Aorta (tissue), 5 donors: ENCODE measurements at places on chromosomes 6 and 20. TPM values are rescaled to one million over a fixed set of nuclear protein-coding genes. Genes with fewer than 3 reads are reported as not detected.

DNA sequence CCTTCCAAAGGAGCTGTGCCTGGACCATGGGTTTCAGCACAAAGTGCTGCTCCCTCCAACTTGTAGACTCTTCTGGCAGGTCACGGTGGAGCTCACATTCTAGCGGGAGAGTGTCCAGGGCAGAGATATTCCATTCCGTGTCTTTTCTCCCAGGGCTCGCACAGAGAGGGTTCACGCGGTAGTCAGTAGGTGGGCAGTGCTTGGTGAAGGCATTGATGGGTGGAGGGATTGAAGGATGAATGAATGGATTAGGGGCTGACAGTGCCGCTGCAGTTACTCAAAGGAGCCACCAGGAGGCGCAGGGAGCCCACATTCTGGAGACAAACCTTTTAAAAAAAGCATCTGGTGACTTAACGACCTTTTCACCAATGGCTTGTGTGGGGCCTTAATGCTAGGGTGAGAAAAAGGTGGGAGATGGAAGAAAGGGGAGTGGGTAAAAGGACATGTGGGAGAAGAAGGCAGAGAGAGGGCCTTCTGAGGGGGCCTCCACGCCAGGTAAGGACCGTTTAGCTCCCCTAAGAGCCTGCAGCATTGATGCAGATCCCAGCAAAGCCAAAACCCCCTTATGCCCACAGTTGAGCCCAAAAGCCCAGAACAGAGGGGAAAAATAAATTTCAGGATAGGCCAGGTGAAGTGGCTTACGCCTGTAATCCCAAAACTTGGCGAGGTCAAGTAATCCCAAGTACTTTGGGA is 17.5 kb upstream of the FAM110A start:
- DNase-seq = peak; percentile 60

GRCh38 chr6:32047084-32047478 is 8.9 kb downstream of the CYP21A2 start:
- DNase-seq = peak; percentile 87

- DNase-seq = no peak
Measured at GRCh38 chr6:148990403-148990802, 243.6 kb downstream of the UST start.

- DNase-seq = no peak
Measured at GRCh38 chr6:127200114-127200513, 66.5 kb upstream of the RNF146 start.

DNA sequence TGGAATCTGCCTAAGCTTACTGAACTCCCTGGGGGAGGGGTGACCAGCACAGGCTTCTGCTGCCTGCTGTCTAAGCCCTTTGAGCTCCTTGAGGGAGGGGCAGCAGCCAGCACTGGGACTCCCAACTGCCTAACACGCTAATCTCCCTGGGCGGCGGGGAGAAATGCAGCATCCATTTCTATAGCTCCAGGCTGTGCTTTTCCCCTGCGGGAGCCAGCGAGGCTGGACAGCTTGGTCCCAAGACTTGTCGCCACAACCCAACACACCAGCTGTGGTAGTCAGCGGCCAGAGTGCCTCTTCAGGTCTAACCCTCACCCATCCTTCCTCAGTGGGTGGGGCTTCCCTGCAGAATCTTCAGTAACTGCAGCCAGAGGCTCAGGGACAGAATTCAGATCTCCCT is 64.6 kb downstream of the VGLL2 start:
- DNase-seq = no peak

DNA sequence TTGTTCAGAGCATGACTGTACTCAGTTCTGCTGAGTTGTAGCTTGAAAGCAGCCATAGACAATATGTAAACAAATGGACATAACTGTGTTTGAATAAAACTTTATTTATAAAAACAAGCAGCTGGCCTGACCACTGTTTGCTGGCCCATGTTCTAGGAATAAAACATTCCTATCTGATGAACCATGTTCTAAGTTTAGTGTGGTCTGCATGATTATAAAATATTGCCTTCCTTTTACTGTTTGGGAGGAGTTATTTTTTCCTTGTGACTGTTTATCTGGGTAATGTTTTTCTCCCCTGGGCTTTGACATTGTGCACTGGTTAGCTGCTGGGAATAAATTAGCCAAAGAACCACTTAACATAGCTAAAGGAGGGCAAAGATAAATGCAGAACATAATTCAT is 55.1 kb downstream of the CDS2 start:
- DNase-seq = no peak

GRCh38 chr6:31403283-31404060 is at the start of gene MICA:
Gene MICA, plus strand, starts transcription at chr6:31403595. Its CDS starts 38 bp downstream, at chr6:31403633.
- DNase-seq = peak; percentile 97

- no peak for DNase-seq
Measured at GRCh38 chr20:32809907-32810306, 9.8 kb upstream of the MAPRE1 start.

Gene EGFL8
- total RNA-seq = 38.8 TPM

Gene TRIM10
- not detected for total RNA-seq
